ENCODE measurements at places on chromosomes 11 and 22.

- no peak for DNase-seq
These were observed 35.2 kb downstream of the SHISAL1 start for GRCh38 chr22:44277386-44278135.

GRCh38 chr11:128720522-128720985 lies 26.7 kb downstream of the FLI1 start:
- peak; percentile 23 for DNase-seq

DNA sequence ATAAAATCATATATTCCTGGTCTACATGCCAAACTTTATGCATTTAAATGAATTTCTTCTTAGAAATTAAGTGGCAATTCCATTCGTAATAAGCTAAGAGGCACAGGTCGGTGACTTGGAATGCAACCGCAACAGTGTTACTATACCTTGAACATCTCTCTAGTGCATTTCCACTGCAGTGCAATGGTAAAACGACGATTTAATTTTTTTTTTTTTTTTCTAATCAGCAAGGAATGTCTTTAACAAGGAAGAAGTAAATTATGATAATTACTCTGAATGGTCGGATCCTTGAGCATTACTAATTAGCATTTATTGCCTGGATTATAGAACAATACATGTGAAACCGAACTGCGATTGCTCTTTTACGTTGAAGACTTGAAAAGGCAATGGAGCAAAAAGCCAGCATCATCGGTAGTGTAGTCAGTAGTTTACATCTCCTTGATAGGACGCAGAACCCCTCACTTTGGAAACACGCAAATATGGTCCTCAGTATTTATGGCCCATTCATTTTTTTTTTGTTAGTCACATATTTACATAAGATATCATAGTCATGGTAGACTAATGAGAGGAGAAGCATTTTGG lies 20.2 kb downstream of the BLID start:
- DNase-seq: no peak

DNA sequence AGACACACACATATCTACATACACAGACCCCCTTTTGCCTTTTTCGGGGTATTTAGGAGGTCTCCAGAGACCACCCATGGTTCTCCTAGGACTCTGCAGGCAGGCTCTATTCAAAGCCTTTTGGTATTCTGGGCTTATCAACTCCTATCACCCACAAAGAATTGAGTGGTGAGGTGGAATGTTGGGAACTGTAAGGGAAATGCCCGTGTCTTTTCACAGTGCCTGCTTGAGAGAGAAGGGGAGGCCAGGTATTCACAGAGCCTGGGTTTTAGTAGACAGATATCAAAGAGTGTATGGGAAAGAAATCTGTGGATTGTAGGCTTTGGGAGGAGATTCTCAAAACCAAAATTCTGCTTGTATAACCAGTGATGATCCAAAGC lies 44.0 kb upstream of the CSNK2A3 start:
- DNase-seq: no peak

DNA sequence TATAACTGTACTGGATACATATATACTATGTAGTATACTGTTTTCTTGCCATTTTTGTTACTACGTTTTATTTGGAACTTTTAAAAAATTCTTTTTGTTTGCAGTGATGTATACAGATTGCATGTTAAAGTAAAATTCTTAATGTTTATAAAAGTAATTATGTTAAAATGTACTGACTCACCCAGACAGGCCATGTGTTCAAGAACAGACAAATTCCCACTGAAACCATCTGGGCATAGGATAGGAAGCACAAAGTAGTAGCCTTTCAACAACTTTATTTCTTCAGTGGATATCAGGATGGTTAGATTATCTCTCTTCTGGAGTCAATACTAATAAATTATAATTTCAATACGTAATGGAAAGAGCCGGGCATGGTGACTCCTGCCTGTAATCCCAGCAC lies 19.8 kb downstream of the PRMT3 start:
- no peak for DNase-seq

GRCh38 chr22:41976961-41977566 lies 7.8 kb downstream of the SEPTIN3 start:
- DNase-seq: no peak

- DNase-seq: no peak
These were observed 75.4 kb downstream of the CCDC81 start for GRCh38 chr11:86449993-86450629.

- no peak for DNase-seq
These were observed 81.5 kb downstream of the MPPED1 start for GRCh38 chr22:43493297-43493696.

- DNase-seq: no peak
These were observed 136.7 kb upstream of the TTC12 start for GRCh38 chr11:113177671-113178070.

GRCh38 chr11:68695531-68695930 lies 11.2 kb downstream of the GAL start:
- no peak for DNase-seq

All from CD8-positive, alpha-beta memory T cell (primary cell).